ENCODE measurements at places on chromosomes 3 and 15.

DNA sequence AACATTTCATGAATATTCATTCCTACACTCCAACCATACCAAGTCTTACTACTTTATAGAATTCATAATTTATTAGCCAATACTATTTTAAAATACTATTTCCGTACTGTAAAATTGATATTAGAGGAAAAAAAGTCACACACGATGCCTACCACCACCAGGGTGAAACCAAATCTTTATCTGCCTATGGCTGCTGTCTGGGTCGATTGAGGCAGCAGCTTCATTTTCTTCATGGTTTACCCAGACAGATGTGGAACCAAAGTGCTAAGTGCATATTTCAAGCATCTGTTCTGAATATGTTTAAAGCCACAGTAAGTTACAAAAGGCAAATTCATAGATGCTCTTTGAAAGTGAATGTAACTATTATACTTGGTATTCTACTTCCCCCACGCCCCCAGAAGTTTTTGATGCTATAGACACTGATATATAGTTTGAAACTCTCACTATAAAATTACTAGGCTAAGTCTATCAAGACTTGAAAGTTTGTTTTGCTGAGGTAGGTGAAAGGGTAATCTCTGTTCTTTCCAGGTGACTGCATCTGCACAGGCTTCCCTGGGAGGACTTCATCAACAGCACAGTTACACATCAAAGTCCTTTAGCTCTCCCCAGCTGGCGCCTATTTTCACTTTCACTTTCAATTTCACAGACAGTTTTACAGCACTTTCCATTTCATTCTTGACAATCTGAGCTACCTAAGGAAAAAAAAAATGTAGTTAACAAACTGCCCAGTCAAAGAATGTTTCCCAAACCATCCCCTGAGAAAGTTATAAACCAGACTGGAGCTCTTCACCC lies 113.9 kb downstream of the POLQ start:
- no peaks in the 10 kb centered on the region for H3K4me1 ChIP-seq
- no peak overlapping the region for H3K27ac ChIP-seq
- peak; percentile 58 for DNase-seq
- no peaks in the 10 kb centered on the region for H3K27me3 ChIP-seq
- H3K4me3 ChIP-seq: no peak overlapping the region

DNA sequence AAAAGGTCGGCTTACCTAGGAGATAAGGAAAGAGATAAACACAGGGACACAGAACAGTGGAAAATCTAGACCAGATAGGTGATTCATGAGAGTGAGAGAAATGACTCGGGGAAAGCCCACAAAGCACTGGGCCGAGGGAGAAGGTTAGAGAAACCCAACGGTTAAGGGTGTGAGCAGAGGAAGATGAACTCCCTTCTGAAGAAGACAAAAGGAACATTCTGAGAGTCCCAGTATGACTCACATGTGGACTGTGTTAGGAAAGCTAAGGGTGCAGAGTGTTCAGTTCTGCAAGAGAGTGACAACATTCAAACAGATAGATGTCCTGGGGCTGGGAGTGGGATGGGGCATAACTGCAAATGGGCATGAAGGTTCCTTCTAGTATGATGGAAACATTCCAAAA lies 83.0 kb downstream of the CNTN3 start:
- H3K4me1 ChIP-seq: no peaks in the 10 kb centered on the region
- DNase-seq: no peak
- no peak overlapping the region for H3K27ac ChIP-seq
- H3K4me3 ChIP-seq: no peak overlapping the region
- H3K27me3 ChIP-seq: no peaks in the 10 kb centered on the region
- no peaks in the 10 kb centered on the region for H3K36me3 ChIP-seq

DNA sequence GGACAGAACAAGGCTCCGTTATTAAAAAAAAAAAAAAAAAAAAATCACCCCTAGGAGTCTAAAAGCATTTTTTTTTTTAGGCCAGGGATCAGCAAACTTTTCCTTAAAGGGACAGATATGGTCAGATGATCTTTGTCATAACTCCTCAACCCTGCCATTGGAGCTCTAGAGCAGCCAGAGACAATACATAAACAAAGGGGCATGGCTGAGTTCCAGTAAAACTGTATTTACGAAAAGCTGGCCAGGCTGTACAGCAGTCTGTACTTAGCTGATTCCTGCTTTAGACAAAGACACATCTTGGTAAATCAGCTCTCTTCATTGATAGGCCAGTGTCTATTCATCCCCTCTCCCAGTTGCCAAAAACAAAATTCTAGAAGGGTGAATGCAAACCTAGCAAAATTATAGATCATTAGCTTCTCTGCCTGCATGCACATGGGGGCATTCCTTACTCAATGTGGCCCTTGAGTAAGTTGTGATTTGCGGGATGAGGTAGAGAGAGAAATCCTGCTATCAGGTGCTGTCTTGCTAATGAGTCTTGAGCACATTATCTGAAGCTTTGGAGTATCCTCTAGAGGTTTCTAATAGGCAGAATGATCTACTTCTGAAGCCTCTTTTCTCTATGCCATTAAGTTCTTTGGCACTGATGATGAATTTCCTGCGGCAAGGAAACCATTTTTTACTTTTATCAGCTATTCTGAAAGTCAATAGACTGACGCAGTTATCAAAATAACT lies 35.2 kb downstream of the SENP8 start:
- no peak overlapping the region for H3K27ac ChIP-seq
- H3K36me3 ChIP-seq: no peaks in the 10 kb centered on the region
- peaks cover 6% of the 10 kb centered on the region for H3K4me1 ChIP-seq

- H3K36me3 ChIP-seq: no peaks in the 10 kb centered on the region
- H3K27ac ChIP-seq: no peak overlapping the region
- H3K27me3 ChIP-seq: no peaks in the 10 kb centered on the region
- DNase-seq: no peak
- H3K4me1 ChIP-seq: no peaks in the 10 kb centered on the region
- H3K4me3 ChIP-seq: no peak overlapping the region
Measured at GRCh38 chr15:93250209-93250608, 161.2 kb upstream of the RGMA start.

DNA sequence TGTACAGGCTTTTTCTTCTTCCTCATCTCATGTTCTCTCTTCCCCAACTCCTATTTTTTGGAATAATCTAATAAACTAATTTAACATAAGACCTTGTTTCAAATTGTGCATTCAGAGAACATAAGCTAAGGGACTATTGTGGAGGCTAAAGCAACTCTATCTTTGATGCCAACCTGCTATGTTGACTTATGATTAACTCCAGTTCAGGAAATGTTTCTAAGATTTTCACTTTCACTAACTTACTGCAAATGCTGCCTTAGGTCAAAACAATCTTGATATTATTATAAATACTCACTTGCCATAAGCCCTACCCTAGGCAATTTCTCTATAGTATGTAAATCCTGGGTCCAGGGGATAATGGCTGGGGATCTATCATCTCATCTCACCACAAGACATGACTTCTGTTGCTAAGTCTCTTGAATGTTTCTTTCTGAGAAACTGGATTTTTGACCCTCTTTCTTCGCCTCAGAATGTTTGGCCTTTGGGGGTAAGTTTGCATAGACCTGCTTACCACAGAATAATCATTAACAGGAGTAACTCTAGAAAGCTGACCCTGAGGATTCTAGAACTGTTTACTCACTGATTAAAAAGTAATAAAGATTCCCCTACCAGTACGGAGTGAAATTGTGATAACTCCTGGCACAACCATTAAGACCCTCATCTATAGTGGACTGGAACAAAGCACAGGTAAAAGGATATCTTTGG lies 768.1 kb downstream of the GBE1 start:
- no peaks in the 10 kb centered on the region for H3K4me1 ChIP-seq
- no peak overlapping the region for H3K27ac ChIP-seq
- DNase-seq: peak; percentile 2
- no peaks in the 10 kb centered on the region for H3K36me3 ChIP-seq
- H3K27me3 ChIP-seq: no peaks in the 10 kb centered on the region
- no peak overlapping the region for H3K4me3 ChIP-seq

DNA sequence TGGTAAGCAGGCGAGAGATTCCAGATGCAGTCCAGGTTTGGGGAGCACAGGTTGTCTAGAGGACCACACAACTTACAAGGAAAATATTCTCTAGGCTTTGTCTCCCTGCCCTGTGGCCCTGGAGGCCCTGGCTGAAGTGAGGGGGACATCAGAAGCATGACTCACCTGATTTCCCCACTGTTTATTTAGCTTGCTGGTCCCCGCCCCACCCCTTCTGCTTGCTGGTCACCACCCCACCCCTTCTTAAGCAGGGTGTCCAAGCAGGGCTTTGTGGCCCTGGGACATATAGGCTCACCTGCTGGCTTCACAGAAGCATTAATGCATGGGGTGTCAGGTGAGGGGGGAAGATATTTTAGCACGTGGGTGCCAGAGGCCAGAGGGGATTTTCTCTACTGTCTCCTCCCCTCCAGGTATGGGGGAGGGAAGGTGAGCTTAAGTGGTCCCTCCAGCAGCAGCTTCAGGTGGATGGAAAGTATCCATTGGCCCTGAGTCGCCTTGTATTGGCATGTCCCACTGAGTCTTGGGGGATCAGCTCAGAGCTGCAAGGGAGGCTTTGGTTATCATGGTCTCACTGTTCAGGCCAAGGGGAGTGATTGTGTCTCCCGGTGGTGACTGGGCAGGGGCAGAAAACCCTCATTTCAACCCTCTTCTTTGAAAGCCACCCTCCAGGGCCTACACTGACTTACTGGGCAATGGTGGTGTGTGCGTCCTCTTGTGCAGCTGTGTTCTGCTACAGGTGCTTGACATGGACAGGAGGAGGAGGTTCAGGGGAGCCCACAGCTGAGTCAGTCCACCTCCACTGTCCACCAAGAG lies 49.8 kb downstream of the GASK1A start:
- no peak overlapping the region for H3K27ac ChIP-seq
- no peak for DNase-seq
- H3K27me3 ChIP-seq: no peaks in the 10 kb centered on the region
- H3K4me3 ChIP-seq: no peak overlapping the region
- H3K36me3 ChIP-seq: no peaks in the 10 kb centered on the region

DNA sequence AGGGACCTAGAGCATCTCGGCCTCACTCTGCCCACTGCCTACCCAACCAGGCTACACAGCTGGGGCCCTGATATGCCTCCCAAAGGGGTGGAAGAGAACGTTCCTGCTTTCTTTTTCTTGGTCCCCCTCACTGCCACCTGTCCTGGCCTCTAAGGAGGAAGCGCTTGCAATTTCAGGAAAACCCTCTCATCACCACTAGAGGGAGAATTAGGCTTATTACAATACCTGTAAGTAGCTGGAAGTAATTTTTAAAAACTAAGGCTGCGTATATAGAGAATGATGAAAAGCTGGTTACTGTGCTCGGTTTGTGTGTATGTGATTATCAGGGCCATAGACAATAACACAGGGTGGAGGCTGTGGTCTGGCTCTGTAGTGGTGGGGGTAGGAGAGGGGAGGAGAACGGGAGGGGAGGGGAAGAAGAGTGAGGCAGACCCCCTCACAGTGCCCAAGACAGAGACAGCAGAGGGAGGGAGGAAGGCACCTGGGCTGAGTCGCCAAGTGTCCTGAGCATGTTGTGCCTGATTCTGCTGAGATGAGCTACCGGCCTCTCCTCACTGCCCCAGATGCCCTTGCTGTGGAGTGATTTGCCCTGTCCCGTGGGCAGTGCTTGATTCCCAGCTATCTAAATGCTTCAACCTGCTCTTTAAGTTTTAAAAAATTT lies 3.3 kb downstream of the GABRG3 start:
- DNase-seq: no peak
- H3K27me3 ChIP-seq: peaks cover 8% of the 10 kb centered on the region
- H3K4me3 ChIP-seq: no peak overlapping the region
- H3K36me3 ChIP-seq: peaks cover 4% of the 10 kb centered on the region
- H3K27ac ChIP-seq: no peak overlapping the region

- H3K27ac ChIP-seq: no peak overlapping the region
- H3K27me3 ChIP-seq: no peaks in the 10 kb centered on the region
Measured at GRCh38 chr15:50830477-50831354, 65.2 kb upstream of the SPPL2A start.

DNA sequence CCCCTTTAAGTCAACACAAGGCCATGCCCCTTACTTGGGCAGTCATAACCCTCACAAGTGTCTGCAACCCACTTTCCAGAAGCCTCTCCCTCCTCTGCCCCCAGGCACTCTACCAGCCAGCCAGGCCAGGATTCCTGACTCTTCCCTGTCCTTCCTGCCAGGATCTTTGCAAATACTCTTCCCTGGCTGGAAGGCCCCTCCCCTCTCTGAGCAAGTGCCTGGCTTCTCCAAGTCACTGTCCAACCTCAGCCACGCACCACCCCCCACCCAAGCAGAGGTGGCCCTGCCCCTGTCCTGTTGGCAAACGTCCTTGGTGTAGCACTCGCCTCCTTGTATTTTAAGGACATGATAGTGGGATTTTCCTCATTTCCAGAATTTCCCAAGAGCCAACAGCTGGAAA lies 54.7 kb upstream of the USP3 start:
- no peaks in the 10 kb centered on the region for H3K36me3 ChIP-seq
- no peaks in the 10 kb centered on the region for H3K27me3 ChIP-seq
- no peaks in the 10 kb centered on the region for H3K4me1 ChIP-seq
- no peak for DNase-seq
- no peak overlapping the region for H3K4me3 ChIP-seq
- H3K27ac ChIP-seq: no peak overlapping the region
